Testis (tissue), 5 donors: ENCODE measurements at places on chromosomes 2 and 18.

- no peak for DNase-seq
Observed at GRCh38 chr2:23478933-23479683, 94.1 kb downstream of the KLHL29 start.

GRCh38 chr2:214507032-214507431 is 96.2 kb downstream of the VWC2L start:
- DNase-seq = no peak

- no peak for DNase-seq
Observed at GRCh38 chr2:238703053-238703415, 144.9 kb upstream of the TWIST2 start.

GRCh38 chr18:63936932-63937393 is 12.1 kb upstream of the HMSD start:
- no peak for DNase-seq

GRCh38 chr2:178211943-178212342 is 17.6 kb downstream of the OSBPL6 start:
- DNase-seq = no peak

GRCh38 chr2:111904726-111905474 is 6.5 kb downstream of the MERTK start:
- no peak for DNase-seq

DNA sequence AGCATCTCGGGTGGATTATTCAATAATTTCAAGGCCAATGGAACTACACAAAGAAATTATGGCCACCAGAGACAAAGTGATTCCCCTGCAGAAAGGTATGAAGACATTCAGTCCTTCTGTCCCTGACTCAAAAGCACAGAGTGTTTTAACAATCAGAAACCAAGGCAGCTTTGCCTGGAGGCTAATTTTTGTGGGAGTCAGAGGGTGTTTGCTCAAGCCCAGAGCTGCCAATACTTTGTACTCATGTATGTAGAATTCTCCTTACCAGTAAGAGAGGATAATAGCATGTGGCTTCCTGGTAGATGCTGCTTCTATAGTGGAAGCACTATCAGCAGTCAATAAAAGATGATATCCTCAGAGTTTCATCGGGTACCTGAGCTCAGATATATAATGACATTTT is 178.4 kb downstream of the KCNE4 start:
- DNase-seq = no peak

DNA sequence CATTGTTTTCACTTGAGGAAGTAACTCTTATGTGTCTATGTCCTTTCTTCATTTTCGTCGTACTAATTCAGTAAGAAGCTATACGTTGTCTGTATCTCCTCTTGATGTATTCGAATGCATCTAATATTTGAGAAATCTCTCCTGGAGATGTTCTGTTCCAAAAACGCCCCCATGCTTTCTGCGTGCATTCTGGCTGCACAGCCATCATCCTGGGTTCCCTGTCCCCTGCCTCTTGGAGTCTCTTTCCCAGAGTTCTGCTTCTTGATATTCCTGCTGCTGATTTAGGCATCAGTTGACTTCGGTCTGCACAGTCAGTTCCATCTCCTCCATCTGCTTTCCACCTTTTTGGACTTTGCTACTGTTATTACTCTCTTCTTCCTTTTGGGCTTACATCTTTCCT is 13.5 kb downstream of the PNO1 start:
- DNase-seq = no peak

DNA sequence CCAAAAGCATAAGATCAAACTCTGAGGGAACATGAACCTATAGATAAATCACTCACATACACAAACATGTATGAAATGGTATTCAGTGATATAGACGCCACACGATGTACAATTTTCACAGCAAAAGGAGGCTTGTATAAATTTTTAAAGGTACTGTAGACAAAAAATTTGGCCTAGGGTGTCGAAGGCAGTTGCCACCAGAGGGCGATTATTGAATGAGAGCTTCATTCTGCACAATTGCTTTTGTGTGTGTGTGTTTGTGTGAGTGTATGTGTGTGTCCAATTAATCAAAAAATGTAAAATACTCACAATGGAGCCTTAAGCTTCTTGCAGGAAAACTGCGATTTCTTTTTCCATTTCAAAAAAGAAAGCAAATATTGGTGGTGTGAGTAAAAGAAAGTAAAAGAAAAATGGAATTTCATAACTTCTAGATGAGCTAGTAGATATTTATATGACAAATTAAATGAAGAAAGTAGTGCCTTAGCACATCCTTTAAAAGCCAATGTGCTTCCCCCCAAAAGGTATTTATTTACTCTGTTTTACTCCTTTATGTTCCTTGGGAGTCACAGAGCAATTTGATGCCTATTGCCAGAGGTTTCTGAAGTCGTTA is 800.1 kb downstream of the SATB2 start:
- DNase-seq = peak; percentile 27

DNA sequence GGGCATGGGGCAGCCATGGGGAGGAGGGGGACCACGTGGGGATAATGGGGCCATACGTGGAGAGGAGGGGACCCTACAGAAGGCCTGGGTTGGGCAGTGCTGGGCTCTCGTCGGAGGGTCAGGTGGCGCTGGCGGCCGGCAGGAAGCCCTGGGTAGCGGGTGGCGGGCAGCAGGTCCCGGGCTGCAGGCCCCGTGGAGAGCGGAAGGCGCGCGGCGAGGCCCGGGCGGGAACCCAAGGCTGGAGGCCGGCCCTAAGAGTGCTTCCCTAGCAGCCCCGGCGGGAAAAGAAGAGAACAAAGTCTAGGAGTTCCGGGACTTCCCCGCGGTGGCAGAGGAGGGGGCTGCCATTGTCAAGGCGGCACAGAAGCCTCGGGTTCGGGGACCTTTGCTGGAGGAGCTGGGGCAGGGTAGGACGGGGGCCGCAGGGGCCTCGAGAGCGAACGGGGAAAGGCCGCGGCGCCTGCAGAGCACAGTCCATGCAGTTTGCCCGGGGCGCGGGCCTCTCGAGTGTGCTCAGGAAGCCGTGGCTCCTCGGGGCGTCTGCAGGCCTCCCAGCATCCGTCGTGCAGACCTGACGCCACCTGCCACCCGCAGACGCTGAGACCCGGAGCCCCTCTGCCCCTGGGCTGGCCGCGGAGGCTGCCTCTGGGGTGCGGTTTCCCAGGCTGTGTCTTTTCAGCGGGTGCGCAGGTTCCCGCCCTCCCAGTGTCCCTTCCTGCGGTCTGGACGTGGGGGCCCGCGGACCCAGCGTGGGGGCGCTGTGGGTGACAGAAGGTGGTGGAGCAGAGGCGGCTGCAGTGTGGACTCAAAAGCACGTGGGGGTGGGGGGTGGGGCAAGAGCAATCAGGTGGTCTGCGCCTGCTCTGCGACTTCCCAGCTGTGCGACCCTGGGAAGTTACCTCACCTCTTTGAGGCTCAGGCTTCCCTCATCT is 19.4 kb upstream of the NCL start:
- DNase-seq = peak; percentile 34

GRCh38 chr2:149226790-149227189 is 103.6 kb upstream of the LYPD6 start:
- no peak for DNase-seq

GRCh38 chr2:47437287-47437686 is 34.3 kb downstream of the MSH2 start:
- DNase-seq = no peak

GRCh38 chr2:36404754-36405153 is 49.2 kb downstream of the CRIM1 start:
- no peak for DNase-seq

DNA sequence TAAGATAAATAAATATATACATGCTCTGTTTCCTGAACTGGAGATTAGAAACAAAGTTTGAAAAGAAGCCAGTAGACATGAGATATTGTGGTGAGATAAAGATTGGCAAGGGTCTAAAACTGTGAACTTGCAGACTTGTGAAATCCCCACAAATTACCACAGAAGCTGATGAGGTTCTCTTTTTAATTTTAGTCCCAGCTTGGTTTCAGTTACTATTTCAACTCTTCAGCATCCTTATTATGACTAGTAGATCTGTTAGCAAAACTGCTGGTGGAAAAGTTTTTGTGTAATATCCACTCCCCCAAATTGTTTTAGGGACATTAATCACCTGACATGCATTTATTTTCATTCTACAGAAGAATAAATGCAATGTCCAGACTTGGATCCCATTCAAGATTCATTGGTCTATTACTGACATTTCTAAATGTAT is 20.8 kb downstream of the RASGRP3 start:
- no peak for DNase-seq

GRCh38 chr2:207514451-207514850 is 15.3 kb upstream of the CREB1 start:
- DNase-seq = no peak

GRCh38 chr2:236711440-236711839 is 141.8 kb downstream of the ACKR3 start:
- DNase-seq = peak; percentile 21

GRCh38 chr2:6071519-6071918 is 379.3 kb downstream of the SOX11 start:
- DNase-seq = no peak

DNA sequence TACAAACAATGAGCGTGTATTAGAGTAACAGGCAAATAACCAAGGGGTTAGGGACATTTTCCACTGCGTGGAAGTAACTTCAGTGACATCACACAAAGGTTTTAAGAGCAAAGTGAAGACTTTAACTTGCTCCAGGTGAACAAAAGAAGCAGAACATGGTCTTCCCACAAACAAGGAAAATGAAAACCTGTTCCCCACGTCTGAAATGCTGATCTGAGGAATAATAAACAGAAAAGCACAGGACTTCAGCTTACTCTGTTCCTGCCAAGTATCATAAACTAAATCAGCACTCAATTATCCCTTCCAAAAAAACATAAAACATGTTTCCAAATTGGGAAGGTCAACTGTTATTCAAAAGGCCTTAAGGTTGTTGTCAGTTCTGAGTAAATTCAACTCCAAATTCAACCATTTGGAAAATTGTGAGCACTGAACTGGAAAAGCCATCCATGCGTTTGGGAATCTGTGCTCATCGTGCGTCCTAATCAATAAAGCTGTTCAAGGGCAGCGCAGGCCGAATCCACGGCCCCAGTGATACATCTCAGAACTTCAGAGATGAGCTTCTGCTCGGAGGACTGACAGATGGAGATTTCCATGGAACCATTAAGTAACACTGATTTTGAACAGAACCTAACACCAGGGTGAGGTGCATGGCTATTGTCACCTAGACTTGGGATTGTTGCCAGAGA is 7.7 kb upstream of the SNTG2 start:
- DNase-seq = no peak

- no peak for DNase-seq
Observed at GRCh38 chr2:55063713-55064323, 13.6 kb upstream of the RTN4 start.

DNA sequence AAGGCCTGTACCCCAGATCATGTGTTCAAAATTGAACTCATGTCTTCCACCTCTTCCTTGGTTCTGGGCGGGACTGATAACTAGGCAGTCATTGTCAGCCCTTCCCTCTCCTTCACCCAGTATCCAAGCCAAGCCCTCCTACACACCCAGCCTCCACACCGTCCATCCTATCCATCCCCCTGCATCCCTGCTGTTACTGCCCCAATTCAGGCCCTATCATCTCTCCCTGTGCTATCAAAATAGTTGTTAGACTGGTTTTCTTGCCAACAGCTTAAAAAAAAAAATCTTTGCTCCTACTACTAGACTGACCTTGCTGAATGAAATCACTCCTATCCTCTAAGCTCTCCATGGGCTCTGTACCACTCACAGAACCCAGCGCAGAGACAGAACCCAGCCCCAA is 32.8 kb downstream of the TGFA start:
- DNase-seq = no peak

GRCh38 chr2:198004921-198005829 is 200.8 kb downstream of the PLCL1 start:
- no peak for DNase-seq

DNA sequence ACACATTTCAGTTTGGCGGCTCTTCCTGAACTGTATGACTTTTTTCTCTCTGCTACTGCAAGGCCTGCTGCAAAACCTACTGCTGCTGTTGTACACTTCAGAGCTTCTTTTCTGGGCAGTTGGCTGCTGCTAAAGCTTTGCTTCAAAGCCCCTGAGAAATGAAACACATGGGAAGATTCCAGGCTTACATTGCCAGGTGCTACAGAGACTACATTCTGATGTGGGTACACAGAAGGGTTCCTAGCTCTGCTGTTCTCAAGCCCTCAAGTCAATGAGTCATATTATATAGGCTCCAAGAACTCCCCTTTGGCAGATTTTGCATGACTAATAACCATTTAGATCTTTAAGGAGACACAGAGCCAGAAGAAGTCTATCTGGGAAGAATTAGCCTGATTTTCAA is 12.9 kb upstream of the PGAP1 start:
- DNase-seq = no peak

GRCh38 chr2:165793161-165793778 is 777 bp downstream of the GALNT3 start:
- DNase-seq = no peak

GRCh38 chr18:48668466-48669179 is 129.8 kb downstream of the CTIF start:
- DNase-seq = peak; percentile 9

DNA sequence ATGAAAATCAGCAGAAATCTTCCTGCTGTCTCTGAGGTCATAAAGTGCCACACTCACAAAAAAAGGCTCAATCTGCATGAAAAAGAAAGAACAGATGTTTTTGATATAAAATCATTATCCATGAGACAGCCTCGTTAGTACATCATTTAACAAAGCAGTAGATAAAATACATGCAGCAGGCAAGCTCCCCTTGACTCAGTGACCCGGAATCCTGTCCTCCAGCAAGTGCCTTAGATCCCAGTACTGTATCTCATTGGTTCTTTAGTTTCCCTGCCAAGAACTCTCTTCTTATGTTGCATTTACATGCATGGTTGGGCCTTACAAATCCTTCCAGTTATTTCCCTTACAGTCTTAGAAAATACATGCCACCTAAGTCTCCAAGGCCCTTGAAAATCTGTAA is 148.9 kb upstream of the CCDC195 start:
- no peak for DNase-seq

- no peak for DNase-seq
Observed at GRCh38 chr18:46474487-46475389, 182.3 kb downstream of the LOXHD1 start.

GRCh38 chr2:161379740-161380139 is 36.4 kb upstream of the TBR1 start:
- no peak for DNase-seq

DNA sequence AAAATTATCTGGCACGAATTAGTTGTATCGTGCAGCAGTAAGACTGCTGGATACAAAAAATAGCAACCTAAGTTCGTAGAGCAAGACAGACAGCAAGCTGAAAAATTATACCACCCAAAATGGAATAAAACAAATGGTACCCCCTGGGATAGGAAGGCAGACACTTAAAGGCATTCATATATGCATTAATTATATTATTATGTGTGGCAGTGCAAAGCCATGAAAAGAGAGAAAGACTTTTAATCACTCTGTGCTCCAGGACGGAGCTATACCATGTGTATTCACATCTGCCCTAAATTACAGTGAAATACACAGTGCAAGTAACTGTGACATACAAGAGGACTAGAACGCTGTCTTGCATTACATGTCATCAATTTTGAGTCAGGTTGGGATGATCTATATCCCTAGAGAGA is 235.9 kb downstream of the GULP1 start:
- no peak for DNase-seq

GRCh38 chr2:189213250-189213649 is 33.7 kb upstream of the COL5A2 start:
- DNase-seq = no peak

GRCh38 chr18:47754311-47755101 is 176.0 kb downstream of the SMAD2 start:
- DNase-seq = peak; percentile 81
